ENCODE measurements at places on chromosomes 7 and 10.

DNA sequence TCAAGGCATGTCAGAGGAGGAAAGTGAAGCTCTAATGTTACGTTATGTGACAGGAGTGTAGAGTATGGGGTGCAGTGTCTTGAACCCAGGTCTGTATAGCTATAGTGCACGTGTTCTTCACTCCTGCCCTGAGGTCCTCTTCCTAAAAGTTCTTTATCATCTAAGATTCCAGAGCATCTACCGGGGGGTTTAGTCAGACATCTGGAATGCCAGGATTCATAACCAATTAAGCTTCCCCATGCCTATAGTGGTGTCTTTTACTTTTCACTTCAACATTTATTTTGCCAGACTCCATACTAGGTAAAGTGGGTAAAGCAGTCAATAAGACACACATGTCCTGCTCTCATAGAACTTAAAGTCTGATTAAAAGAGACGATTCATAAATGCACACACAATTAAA lies 22.4 kb downstream of the PPP1R3C start:
- peak; percentile 46 for DNase-seq

DNA sequence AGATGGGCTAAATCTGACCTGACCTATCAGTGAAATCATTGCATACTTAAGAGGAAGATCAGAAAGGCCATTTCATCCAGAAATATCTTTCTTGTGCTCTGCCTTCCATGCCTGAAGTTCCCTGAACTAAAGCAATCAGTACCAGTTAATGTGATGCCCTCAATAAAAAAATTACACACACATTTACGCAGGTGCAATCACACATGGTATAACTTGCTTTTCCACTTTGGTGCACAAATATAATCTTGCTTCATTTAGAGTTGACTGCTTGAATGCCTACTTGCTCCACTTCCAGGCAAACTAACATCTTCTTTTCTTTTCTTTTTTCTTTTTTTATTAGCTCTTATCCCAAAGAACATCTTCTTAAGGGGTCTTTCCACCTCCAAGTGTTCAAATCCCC lies 58.3 kb upstream of the KIF5B start:
- no peak for DNase-seq

DNA sequence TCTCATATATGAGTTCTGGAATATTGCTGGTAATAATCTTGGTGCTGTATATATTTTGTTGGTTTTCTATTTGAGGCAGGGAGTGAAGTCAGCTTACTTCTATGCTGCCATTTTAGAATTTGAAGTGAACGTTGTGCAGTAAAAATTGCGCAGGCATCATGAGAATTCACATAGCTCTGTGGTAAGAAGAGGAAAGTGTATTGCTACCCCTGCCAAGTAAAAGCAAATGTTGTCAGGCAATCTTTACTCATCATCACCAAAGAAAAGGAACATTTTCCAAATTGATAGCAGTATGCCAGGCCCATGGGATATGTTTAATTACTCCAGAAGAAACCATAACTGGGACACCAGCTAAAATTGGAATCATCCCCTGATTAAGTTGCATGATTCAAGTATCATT lies 13.4 kb downstream of the FEZF1 start:
- no peak for DNase-seq

GRCh38 chr7:48522692-48523091 lies 351.4 kb downstream of the ABCA13 start:
- DNase-seq = no peak

GRCh38 chr7:90225181-90225580 lies 13.6 kb downstream of the STEAP2 start:
- DNase-seq = no peak

DNA sequence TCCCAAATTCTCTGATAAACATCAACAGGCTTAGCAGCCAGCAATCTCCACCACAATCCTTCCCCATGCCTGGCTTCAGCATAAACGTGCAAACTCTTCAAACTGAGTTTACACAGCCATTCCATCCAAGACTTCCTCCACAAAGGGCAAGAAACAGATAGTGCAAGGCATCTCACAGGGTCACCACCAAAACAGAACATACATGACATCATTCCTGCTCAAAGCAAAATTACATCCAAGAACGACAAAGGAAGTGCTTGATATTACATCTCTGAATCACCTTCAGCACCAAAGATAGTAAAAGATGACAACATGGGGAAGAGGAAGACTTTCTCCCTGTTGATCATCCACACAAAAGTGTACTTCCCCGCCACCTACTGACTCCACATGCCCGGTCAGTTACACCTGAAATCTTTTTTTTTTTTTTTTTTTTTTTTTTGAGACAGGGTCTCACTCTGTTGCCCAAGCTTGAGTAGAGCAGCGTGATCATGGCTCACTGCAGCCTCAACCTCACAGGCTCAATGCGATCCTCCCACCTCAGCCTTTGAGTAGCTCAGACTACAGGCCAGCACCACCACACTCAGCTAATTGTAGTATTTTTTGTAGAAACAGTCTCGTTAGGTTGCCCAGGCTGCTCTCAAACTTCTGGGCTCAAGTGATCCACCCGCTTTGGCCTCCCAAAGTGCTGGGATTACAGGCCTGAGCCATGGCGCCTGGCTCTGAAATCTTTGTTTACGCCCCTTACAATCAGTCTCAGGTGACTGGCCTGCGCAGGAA lies 127.5 kb downstream of the PARD3 start:
- no peak for DNase-seq

- no peak for DNase-seq
These were observed 86.9 kb downstream of the CHST15 start for GRCh38 chr10:124006526-124006925.

GRCh38 chr7:105643851-105644250 lies 62.6 kb upstream of the EFCAB10 start:
- no peak for DNase-seq

- DNase-seq = no peak
These were observed 250.4 kb downstream of the RNLS start for GRCh38 chr10:88332503-88333247.

DNA sequence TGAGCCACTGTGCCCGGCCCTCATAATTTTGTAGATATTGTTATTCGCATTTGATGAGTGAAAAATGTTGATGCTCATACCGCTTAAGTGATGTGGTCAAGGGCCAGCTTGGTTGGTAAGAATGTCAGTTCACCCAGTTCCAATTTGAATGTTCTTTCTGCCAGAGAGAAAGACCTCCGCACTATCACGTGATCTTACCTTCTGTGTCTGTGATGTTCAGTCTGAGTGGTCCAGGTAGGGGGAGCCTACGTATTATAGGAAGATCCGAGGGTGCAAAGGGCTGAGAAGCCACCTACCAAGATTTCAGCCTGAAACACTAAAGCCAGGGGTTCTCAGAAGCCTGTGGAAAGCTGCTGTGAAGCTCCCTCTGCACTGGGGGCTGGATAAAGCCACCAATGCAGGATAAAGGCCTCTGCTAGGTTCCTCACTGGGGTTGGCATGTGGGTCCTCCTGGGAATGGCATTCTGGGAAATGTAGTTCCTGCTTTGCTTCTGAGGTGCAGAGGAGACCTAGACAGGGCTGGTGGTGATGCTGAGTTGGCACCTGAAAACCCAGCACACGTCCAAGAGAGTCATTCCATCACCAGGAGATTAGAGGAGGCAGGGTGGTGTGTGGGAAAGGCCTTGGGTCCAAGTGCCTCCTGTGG lies 64.7 kb upstream of the AOAH start:
- no peak for DNase-seq

DNA sequence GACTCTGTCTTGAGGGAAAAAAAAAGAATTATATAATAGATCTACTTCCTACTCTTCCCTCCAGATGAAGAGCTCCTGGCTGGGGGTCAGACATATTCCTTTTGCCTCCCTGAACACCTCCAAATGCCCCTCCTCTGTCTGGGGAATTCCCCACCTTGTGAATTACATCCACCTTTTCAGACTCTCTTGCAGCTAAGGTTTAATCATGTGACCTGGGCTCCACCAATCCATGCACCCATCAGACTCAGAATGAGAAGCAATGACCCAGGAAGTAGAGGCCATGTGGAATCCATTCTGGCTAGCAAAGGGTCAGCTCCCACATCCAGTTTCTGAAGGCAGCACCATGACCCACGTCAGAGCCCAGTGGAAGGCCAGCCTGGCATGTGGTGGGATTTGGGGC lies 93.6 kb upstream of the CUX1 start:
- no peak for DNase-seq

Data from AG10803 (cell line).